ENCODE measurements at places on chromosomes 2 and 18.

DNA sequence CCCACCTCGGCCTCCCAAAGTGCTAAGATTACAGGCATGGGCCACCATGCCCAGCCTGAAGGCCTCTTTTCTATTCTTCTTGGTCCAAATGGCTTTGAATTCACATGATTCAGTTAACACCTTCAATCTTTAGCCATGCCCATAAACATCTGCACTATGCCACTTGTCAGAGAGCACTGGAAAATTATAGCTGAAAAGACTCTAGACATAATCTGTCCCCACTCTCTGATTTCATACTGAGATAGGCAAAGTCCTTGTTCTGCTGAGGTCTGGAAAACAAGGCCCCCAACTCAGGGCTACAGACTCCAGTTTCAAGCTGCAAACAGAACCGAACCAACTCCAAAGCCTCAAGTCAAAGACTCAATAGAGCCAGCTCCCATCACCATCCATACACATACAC lies 170.7 kb downstream of the ANTXR1 start:
- no peak for DNase-seq

DNA sequence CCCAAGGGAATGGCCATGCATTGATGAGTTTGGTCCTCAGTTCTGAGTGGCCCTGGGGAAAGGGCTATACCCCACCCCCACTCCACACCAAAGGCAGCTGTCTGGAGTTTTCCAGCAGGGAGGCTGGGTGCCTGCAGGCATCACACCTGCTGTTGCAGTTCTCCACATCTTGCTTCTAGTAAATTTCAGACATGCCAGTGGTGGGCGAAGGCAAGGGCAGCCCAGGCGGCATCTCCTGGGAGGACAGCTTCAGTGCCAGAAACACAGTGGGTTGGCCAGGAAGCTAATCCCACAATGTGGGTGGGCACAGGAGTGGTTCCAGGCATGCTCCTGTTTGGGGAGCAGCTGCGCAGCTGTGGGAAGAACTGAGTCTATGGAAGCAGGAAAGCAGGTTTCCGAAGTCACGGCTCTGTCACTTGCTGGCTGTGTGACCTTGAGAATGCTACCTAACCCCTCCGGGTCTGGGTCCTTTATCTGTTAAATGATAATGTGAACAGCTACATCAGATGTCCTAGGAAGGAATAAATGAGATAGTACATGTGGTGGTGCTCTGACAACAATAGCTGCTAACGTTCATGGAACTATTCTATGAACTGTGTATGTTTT lies 84.6 kb upstream of the SPTBN1 start:
- DNase-seq, result no peak

DNA sequence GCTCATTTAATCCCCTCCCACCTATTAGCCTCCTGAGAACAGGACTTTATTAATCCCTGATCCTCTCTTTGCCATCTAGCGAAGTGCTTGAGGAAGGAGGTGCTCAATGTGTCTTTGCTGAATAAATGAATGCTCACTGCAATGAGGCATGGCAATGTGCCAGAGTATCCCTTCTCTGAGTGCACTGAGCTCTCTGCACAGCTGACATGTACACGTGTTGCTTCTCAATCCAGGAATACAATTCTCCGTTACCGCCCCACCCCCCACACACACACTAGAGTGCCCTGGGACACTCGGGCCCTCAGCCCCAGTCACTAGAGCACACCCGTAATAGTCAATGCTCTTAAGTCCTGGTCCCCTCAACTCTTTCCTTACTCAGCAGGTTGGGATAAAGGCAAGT lies 41.4 kb downstream of the FAM178B start:
- no peak for DNase-seq

DNA sequence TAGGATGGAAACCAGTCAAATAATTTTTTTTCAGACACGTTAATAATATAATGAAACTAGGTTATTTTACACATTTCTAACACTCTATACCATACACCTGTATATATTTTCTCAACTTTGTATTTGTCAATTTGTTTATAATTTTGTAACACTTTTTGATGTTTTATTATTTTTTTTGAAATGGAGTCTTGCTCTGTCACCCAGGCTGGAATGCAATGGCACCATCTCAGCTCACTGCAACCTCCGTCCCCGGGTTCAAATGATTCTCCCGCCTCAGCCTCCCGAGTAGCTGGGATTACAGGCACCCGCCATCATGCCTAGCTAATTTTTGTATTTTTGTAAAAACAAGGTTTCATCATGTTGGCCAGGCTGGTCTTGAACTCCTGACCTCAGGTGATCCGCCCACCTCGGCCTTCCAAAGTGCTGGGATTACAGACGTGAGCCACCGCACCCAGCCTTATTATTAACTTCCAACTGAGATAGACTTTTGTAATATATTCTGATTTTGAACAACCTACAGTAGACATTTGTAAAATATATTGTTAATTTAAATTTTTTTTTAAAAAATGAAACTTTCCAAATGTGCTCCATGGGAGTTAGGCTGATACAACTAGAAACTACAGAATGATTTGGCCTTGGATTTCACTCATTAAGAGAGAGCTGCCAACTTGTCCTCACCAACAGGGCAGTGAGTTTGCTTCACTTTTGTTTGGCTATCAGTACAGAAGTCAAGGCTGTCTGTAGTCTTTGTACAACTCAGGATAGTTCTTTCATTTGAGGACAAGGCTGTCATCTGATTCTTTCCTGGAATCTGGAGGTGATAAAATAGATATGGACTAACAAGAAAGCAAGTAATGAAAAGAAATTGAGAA lies 33.9 kb upstream of the COBLL1 start:
- no peak for DNase-seq

DNA sequence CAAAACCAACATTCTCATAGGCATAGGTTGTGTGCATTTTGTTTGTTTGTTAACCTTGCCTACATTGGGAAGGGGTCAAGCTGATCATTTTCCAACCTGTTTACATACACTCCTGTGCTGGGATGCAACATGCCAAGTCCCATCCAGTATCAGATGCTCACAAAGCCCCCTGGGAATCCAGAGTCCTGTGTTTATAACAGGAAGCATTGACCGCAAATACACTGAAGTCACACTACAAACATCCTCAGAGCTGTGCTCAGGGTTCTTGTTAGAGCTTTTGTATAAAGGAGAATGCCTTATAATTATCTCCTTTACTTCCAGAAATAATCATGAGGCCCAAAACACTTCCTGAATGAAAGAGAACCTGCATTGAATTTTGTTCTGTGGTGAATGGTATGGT lies 488.7 kb upstream of the TCF4 start:
- DNase-seq, result no peak

DNA sequence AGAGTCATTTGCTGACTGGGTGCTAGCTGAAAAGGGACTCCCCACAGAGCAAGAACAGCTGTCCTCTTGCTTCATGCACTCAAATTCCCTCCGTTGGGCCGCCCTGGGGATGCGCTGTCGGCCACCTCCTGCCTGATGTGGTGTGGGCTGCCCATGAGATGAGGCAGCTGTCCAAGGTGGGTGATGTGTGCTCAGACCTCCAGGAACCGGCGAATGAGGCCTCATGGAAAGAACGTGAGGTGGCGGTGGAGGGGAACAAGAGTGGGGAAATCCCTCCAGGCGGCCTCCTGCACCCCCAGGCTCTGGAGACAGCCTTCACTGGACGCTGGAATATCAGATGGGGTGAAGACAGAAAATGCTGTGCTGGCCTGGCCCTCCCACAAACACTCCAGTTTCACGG lies 79.8 kb downstream of the LONRF2 start:
- DNase-seq, result no peak

GRCh38 chr2:100606332-100606725 lies 43.5 kb downstream of the PDCL3 start:
- no peak for DNase-seq

DNA sequence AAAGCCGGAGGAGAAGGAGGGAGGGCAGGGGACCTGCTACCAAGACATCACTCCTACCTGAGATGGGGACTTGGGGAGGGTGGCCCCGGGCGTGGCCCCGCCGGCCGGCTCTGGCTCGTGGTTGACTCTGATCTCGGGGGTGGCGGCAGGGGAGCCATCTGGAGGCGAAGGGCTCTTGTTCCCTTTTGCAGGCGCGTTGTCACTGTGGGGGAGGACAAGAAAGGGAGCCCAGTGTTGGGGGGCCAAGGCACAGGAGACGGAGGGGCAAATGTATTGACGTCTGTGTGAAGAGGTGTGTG lies 48.1 kb downstream of the BIN1 start:
- DNase-seq, result no peak
